ENCODE measurements at places on chromosomes 1 and 21.
A peak's percentile ranks its signal among the peaks of the same experiment; 100 is the strongest.

DNA sequence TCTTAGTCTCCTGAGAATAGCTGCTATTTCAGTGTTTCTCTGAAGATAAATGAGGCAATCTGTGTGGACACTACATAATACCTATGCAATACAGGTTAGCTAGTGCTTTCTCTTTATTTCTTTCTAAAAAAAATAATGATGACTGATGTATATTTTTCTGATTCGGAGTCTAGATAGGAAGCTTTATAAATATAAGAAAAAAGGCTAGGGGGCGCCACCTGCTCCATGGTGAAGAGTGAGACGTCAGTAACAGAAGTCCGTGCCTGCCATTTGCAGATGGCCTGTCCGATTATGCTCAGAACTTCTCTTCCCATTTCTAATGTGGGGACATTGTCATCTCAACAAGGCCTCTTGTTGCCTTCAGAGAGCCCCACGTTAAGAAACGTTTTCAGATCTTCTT lies 26.4 kb downstream of the QSOX1 start:
- no peak for DNase-seq

GRCh38 chr1:46448109-46448911 lies 41.3 kb upstream of the DMBX1 start:
- no peak for DNase-seq

DNA sequence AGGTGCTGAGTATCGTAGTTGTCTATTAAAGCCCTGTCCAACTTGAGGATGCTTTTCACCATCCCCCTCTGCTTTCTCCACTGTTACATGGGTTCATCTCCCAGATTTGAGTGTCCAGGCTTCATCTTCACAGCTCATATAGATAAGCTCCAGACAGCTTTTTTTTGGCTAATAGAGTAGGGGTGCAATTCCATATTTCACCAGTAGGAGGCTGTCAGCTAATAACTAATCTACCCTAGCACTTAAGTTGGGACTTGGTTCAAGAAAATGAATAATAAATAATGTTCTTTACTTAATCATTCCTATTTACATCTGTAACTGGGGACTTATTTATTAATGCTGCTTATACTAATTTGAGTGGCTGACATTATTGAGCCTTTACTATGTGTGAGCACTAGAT lies 124.5 kb downstream of the IGSF21 start:
- DNase-seq: no peak

GRCh38 chr1:205004351-205004750 lies 38.7 kb upstream of the CNTN2 start:
- DNase-seq: no peak

- no peak for DNase-seq
These were observed 11.6 kb downstream of the CFAP410 start for GRCh38 chr21:44327603-44327974.

DNA sequence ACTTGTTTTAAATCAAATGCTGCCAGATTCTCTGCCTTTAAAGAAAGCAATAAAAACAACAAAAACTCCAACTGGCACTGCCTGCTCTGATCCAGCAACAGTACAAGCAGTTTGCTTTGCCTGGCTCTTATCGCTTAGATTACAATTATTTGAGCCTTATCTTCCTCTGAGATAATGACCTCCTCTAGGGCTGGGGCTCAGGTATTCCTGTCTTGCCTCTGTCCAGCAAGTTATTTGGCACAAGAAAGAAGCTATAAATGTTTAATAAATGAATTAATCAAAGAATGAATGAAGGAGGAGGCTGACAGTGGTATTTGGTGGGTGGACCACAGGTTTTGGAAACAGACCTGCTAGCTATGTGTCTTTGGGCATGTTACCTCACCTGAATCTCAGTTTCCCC lies 6.7 kb upstream of the SLC2A1 start:
- DNase-seq: no peak

DNA sequence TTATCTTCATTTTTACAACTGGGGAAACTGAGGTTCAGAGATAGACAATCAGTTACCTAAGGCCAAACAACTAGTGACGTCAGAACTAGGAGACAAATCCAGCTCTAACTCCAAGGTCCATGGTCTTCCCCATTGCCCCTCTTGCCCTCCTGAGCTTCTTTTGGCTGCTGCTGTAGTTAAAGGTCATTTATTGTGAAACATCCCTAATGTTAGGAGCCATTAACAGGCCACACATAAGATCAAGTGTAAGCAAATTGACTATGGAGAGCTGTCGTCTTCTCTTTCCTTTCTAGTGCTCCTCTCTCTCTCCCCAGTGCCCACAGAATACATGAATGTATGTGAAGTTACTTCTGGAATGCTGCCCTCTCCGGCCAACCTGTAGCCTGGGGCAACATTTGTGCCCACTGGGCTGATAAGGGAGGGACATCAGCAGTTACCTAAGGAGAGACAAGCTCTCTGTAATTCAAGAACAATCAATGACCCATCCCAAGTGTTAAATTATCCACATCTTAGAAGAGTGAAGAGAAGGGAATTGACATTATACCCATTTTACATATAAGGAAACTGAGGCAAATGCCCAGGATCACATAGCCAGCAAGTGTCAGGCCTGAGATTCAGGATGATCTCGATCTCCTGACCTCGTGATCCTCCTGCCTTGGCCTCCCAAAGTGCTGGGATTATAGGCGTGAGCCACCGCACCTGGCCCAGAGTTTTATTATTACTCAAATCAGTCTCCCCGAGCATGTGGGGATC lies 40.1 kb downstream of the PTAFR start:
- DNase-seq: no peak

GRCh38 chr1:67937010-67937409 lies 103.7 kb upstream of the GNG12 start:
- DNase-seq: no peak

GRCh38 chr1:66648901-66649595 lies 103.2 kb upstream of the DYNLT5 start:
- DNase-seq: no peak

- DNase-seq: no peak
These were observed 276.5 kb upstream of the DPYD start for GRCh38 chr1:98197356-98197755.

- peak; percentile 38 for DNase-seq
These were observed at the start of gene FOXD3 for GRCh38 chr1:63322114-63322943. Gene FOXD3 (plus strand): TSS chr1:63322567. CDS start chr1:63323059, 492 bp downstream.
